ENCODE measurements at places on chromosomes 3 and 15.

GRCh38 chr3:165522386-165522785, 314.8 kb downstream of the BCHE start:
- no peak for DNase-seq

DNA sequence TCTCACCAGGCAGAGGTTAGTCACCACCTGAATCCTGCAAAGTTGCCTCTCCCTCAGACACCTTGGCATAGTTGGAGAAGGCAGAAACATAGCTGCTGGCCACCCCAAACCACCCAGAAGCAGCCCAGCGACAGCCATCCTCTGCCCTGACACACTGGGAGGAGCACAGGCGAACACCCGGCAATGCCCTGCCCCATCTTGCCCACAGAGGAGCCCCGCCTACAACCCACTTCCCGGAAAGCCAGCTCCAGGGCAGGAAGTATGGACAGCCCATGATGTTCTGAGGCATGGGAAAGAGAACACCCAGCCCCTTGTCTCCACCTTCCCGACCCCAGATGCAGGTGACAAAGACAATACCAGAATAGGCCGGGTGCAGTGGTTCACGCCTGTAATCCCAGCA, 12.6 kb upstream of the SHISA5 start:
- DNase-seq: no peak

DNA sequence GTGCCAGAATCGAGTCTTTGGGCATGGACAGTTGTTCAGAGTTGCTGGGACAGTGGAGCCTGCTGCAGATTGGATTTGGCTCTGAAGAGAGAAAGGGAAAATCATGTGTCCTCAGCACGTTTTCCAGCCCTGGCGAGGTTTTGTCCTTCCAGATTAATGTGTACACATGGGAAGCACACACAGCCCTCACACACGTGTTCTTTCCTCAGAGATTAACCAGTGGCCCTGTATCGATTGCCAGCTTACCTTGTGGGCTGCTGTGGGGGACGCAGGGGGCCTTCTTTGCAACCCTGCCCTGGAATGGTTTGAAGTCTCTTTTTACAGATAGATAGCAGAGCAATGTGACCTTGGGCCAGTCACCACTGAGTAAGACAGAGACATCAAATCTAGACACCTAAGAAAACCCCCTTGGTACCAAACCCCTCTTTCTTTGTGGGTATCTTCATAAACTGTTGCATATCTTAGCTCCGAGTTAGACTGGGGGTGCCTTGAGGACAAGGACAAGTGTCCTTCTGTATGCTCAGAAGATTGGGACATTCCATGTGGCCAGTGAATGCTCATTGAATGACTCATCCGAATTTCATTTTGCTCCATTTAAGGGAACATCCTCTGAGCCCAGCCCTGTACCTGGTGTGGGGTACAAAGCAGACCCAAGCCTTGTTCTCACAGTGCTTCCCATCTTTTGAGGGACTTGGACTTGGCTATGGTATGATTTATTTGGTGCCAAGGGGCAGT, 48.0 kb downstream of the SMAD6 start:
- DNase-seq: peak; percentile 29

- no peak for DNase-seq
These were observed 249.9 kb upstream of the CTDSPL start for GRCh38 chr3:37611771-37612170.

Data from suppressor macrophage treated with lipopolysaccharide for 1 hour (primary cell).